Erythroblast (primary cell): ENCODE measurements at places on chromosomes 7 and 10.

GRCh38 chr10:18886102-18886501 is 162.5 kb upstream of the MALRD1 start:
- DNase-seq, result no peak

DNA sequence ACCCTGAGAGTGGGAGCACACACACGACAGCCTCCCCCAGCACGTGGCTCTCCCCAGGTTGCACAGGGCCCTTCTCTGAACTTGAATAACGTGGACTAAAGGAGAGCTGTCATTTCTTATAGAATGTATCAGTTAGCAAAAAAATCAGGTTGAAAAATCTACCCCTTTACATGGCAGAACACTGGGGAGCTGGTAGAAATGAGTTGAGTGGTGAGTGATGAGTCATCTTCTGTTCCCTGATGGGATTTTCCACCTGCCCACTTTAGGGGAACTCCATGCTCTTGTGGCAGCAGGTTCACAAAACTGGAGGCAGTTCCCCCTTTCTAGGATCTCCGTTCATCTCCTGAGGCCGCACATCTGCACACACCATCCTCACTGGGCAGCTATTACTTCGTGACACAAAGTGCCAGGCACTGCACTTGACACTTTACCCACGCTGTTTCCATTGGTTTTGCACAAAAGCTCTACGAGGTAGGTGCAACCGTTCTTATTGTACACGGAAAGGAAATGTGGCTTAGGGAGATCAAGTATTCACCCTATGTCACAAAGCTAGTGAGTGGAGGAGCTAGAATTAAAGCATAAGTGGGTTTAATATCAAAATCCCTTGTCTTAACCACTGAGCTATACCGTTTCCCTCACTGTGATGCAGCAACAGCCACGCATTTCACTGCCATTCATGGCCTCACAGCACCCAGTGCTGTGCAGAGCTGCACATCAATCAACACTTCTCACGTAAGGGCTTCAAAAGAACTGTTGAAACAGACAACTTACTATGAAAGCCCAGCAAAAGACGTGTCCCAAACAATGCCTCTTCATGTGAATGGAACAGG is 80.2 kb downstream of the RNF216 start:
- no peak for DNase-seq

DNA sequence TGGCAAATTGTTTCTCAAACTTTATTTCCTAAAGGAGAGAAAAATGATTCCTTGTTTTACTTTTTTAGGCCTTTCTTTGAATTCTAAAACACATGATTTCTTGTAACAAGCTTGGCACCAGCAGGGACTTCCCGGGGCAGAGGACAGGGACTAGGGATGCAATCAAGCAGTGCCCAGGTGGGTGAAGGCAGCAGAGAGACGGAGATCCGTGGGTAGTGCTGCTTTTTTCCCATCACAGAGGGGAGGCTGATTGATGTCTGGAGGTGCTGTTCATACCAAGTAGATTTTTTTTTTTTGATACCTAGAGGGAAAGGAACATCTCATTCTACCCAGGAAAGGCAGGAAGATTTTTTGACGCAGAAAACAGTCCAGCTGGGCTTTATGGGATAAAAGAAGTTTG is 91.9 kb downstream of the FAM171A1 start:
- DNase-seq, result no peak

DNA sequence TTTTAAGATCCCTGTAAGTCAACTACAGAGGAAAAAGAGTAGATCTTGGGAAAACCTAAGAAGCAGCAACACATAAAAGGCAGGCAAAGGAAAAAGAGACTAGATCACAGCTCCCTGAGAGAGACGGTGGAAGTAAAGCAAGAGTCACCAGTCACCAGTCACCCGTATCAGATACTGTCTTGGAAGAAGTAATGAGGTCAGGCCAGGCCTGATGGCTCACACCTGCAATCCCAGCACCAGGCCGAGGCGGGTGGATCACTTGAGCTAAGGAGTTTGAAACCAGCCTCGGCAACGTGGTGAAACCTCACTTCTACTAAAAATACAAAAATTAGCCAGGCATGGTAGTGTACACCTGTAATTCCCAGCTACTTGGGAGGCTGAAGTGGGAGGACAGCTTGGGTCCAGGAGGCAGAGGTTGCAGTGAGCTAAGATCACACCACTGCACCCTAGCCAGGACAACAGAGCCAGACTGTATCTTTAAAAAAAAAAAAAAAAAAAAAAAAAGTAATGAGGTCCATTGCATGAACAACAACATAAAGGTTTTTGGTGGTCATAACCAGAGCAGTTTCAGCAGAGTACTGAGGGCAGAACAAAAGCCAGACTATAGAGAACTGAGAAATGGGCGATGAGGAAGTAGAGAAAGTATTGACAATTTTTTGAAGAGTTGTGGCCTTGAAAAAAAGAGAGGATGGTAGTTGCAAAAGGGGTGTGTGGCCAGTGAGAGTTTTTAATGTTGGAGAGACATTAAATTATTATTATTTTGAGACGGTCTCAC is 16.9 kb downstream of the ZNF713 start:
- no peak for DNase-seq

- peak; percentile 46 for DNase-seq
Observed at GRCh38 chr10:100569687-100570481, 34.1 kb downstream of the HIF1AN start.

DNA sequence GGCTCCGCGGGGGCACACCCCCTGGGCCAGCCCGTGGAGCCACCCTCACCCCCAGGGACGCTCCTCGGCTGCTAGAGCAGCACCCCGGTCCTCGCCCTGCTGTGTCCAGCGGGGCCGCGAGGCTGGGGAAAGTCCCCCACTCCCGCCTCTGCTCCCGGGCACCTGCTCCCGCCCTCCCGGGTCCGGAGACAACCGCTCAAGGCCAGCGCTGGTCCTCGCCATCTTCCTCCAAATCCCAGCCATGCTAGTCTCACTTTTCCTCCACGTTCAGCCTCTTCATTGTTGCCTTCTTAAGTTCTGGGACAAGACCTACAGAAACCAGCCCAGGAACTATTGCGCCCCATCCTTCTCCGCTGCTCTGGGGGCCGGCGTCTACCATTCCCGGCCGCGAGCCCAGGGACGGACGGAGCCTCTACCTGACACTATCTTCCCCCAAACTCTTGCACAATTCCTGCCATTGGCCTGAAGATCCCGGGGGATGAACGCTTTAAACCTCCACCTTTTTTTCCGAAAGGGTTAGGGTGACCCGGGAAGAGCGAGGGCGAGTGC is 4.8 kb upstream of the KCP start:
- no peak for DNase-seq

DNA sequence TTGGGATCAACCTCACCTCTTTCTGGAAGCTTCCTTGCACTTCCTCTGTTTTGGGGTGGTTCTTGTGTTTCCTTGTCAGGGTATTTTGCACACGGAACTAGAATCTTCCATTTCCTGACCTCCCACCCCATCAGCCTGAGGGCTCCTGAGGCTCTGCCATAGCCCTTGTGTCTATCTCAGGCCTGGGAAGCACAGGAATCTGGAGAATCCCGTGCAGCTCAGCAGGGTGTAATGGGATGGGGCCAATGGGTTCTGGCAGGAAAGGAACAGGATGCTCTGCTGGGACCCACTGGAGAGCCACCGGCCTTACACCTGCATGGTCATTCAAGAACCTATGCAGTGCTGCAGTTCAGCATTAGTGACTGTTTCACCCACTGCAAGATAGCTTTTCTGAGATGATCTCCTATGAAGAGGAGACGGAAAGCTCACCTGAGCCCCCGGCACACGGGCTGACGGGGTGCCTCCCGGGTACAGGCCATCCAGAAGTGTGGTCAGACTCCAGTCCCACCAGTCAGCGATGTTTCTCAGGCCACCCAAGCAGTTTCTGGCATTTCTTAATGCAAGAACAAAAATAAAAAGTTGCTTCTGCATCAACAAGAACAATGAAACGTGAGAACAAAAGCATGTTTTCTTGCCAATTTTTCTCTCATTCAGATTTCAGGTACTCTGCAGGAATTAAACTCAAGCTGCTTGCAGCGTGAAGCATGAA is 133.2 kb downstream of the PKD1L1 start:
- DNase-seq, result no peak

DNA sequence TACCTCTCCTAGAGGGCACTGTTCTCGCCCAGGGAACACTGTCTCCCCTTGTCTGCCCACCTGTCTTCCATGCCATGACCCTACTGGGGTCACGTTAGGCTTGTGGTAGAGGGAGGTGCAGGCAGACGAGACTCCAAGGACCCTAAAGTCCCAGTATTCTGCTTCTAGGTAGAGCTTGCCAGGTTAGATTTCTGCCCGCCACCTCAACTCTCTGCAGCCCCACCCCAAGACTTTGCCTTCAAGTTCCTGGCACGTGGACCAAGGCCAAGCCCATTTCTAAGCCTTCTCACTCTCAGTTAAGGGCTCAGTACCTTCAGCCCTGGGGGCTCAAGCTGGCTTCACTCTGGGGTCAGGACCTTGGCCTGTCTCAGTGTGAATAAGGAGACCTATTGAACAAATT is 16.1 kb downstream of the PRKAG2 start:
- no peak for DNase-seq

DNA sequence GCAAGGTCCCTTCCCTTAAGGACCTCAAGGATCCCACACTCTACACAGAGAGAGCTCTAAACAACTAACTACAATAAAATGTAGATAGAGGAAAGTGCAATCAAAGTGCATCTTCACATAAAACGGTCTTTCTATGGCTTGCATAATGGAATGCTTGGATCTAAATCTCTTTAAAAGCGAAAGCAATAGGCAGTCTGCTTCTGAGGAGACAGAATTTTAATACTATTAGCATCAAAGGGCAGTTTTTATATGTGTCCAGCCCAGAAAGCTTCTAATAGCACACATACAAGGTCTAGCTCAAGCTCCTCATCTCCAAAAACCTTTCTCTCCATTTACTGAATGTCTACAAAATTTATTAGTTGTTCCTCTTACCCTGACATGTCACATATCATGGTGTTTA is 101.5 kb upstream of the C1GALT1 start:
- DNase-seq, result no peak
